CMK (cell line): ENCODE measurements at places on chromosomes 2 and 18.

DNA sequence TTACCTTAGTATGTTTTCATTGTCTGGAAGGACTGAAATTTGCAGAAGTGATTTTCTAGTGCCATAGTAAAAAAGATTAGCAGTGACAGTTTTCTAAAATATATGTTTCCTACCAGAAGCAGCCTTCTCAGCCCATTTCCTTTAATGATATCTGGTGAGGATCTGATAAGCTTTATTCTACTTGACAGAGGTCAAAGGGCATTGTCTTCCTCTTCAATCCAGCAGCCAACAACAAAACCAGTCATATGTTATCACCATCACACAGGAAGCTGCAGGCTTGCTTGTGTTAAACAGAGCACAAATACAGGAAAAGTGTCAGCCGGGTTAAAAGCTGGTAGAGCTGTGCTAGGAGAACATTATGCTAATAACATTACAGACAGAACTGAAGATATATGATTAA, 35.6 kb upstream of the ZSWIM2 start:
- peak; percentile 53 for DNase-seq

DNA sequence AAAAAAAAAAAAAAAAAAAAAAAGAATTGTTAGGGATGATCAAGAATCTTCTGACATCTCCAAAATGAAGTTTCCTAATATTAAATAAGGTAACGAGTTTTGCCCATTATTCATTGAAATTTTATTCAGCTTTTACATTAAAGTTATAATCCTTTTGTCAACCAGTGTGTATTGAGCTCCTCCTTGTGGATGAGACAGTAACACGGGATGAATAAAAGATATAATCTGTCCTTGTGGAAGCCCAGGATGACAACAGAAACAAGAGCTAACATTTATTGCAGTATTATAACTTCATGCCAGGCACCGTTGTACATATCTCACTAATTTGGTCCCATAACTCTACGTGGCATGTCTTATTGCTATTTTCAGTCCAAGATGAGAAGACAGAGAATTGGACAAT, 33.4 kb upstream of the SERPINB7 start:
- no peak for DNase-seq

DNA sequence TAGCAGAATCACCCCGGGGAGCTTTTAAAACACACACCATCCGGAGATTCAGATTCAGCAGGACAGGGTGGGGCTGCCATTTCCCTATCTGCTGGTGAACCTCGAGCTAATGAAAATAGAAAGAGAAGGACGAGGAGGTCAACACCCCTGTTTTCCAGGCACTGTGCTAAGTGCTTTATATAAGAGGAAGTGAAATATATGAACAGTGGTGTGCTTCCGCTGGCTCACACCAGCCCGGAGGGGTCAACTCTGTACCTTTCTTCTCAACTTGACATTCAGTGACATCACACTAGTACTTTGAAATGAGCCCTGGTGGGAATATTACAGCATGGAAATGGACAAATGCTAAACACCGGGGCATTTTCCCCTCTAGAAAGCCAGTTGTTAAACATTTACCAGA, 108.3 kb upstream of the LTBP1 start:
- no peak for DNase-seq

DNA sequence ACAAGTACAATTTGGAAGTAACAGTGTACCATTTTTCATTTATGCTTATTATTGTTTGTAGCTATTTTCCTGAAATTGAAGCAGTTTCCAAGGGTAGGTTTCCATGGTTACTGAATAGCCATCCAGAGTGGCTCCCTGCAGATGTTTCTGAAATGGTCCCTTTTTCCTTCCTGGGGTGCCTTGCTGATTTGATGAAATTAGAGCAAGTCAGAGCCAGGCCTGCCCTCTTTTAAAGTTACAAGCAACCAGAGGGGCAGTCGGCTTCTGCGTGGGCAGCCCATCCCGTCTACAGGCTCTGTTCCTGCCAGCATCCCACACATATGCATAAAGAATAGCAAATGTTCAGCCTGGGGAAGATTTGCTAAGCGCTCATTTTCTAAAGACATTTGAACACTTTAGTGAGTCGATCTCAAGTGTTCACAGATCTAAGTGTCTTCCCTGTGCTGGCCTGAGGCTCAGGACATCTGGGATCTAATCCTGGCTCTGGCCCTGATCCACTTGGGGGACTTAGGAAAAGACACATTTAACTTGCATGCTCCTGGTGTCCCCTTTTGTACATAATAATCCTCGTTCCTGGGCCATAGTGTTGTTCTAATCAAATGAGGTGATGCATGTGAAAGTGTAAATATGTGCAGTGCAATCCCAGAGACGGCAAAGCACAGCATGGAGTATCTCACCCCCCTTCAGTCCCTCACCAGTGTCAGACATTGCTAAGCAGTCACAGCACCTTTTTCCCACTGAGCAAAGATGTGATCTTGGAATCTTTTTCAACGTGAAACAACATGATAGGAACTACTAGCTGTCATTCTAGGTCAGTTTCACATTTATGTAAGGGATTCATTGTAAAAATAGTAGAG, 92.2 kb downstream of the STPG4 start:
- DNase-seq: no peak

GRCh38 chr18:40159141-40160017, 1795.7 kb upstream of the PIK3C3 start:
- DNase-seq: no peak

GRCh38 chr18:13443552-13443951, 225.0 kb downstream of the LDLRAD4 start:
- DNase-seq: no peak

DNA sequence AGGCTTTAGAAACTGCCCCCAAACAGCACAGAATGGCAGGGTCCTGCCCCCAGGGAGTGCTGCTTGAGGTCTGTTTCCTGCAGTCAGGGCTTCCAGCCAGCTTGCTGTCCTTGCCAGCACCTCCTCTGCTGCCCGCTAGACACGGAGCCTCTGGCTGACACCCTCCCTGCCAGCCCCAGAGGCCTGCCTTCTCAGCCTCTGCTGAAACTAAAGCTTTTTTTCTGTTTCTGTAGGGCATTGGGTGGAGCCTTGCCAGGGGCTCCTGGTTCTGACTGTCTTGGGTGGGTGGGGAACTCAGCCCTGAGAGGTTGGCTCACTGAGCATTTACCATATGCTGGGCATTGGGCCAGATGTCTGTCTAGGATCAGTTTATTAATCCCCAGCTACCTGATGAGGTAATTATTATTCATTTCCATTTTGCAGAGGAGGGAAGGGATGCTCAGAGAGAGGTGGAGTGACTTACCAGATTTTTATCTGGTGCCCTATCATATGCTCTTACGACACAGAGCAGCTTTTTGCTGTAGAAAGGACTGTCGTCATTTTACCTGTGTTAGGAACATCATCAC, 35.4 kb downstream of the INPP4A start:
- no peak for DNase-seq

GRCh38 chr2:69211048-69211447, 176.0 kb downstream of the GFPT1 start:
- no peak for DNase-seq

GRCh38 chr2:121184248-121184862, 100.6 kb downstream of the TFCP2L1 start:
- no peak for DNase-seq

DNA sequence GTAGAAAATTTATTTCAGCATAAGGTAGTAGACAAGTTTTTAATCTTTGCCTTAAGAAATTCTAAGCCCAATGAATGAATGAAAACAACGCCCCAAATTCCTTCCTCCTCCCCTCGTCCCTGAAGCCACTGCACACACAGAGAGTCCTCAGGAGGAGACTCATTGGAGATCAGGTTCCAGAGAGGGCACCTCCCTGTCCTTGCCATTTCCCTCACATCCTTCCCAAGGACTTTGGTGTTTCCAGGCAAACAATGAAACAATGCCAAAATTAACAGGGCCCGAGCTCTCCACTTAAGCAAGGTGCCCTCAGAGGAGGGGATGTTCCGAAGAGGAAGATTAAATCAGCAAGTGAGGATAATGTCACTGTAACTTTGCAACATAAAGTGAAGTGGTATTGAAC, 240.7 kb downstream of the DCDC2C start:
- DNase-seq: no peak

DNA sequence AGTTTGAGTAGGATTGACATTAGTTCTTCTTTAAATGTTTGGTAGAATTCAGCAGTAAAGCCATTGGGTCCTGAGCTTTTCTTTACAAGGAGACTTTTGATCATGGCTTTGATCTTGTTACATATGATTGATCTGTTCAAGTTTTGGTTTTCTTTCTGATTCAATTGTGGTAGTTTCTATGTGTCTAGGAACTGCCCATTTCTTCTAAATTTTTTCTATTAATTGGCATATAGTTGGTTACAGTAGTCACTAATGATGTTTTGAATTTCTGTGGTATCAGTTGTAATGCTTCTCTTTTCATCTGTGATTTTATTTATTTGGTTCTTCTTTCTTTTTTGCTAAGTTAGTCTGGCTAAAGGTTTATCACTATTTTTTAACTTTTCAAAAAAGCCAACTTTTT, 73.3 kb upstream of the DLGAP1 start:
- no peak for DNase-seq

- no peak for DNase-seq
Observed at GRCh38 chr18:76252139-76252538, 242.9 kb downstream of the ZNF516 start.

GRCh38 chr18:78868330-78869316, 111.0 kb upstream of the SALL3 start:
- no peak for DNase-seq

GRCh38 chr2:174856447-174856846, 92.2 kb upstream of the CHRNA1 start:
- DNase-seq: no peak

DNA sequence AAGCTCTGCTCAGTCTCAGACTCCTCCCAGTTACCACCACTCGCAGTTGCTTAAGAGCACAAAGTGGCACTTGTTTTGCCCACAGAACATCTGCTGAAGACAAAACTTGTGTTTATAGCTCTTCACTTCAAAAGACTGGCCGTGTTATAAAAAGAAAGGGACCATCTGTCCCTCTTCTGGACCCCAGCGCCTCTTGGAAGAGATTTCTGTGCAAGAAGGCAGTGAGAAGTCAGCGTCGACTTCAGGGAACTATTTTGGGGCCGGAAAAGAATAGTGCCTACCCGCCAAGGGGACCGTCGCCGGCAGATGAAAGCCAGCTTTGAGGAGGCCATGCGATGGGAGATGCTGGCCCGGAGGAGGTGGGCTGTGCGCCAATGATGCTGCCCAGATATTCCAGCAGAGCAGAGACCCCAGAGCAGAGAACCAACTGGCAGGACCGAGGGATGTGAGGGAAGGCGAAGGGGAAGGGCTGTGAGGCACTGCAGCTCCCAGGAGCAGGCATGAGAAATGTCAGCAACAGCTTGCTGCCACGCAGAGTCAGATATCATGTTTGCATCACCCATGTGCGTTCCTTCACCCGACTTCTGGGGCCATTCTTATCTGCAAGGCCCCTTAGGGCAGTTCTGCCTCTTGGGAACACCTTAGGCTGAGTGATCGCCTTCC, 270.9 kb downstream of the ATAD2B start:
- no peak for DNase-seq

DNA sequence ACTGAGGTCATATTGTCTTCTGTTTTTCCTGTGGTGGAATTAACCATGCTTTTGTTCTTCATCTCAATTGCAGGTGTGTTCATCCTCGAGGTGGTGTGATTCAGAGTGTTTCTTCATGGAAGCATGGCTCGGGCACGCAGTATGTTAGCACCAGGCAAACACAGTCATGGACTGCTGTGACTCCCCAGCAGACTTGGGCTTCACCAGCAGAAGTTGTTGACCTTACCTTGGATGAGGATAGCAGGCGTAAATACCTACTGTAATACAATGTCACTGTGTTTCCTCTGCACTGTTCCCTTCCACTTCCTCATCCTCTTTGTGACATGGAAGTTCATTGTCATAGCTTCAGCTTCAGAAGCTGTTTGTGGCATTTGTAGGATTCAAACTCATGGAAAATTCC, 158.7 kb downstream of the HAUS1 start:
- no peak for DNase-seq

- DNase-seq: no peak
Observed at GRCh38 chr2:62713837-62714236, 8.3 kb downstream of the EHBP1 start.

- no peak for DNase-seq
Observed at GRCh38 chr18:52670896-52671295, 330.9 kb downstream of the DCC start.

DNA sequence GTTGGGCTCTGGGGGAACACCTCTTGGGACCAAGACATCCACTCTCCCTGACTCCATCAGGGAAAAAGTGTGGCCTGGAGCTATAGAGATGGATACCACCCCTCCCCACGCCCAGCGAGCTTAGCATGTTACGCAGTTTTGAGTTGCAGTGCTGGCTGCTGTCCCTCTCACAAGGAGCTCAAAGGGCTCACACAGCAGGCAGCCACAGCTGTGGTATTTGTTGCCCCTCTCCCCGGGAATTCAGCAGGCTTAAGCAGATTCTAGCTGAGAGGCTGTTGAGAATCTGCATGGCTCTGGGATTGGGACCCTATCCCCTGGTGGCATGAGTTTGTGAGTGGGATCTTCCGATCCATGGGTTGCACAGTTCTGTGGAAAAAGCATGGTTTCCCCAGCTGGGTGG, 673.1 kb upstream of the FSHR start:
- no peak for DNase-seq

GRCh38 chr2:235553696-235554100, 59.9 kb downstream of the AGAP1 start:
- DNase-seq: no peak

GRCh38 chr2:214328941-214329340, 81.9 kb upstream of the VWC2L start:
- no peak for DNase-seq

GRCh38 chr2:218219934-218220333, 2.9 kb downstream of the ARPC2 start:
- no peak for DNase-seq

DNA sequence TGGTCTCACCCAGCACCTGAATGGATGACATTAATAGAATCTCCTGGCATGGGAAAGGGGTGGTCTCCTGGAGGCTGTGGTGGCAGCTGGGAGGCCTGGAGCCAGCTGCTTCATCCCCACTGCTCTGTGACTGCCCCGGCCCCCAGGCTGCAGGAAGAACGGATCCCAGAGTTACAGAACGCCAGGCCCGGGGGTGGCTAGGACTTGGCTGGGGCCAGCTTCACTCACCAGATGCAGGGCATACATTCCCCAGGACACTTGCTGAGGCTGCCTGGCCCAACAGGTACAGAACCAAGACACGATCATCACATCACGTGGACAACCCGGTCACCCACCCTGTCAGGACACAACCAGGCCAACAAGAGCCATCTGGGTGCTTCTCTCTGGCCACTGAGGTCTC, 178.6 kb upstream of the SALL3 start:
- DNase-seq: no peak

- DNase-seq: no peak
Observed at GRCh38 chr2:237475704-237476141, 11.3 kb upstream of the MLPH start.

GRCh38 chr2:12300927-12301326, 415.8 kb upstream of the TRIB2 start:
- DNase-seq: no peak

- DNase-seq: peak; percentile 80
Observed at GRCh38 chr2:159152128-159152778, 134.2 kb downstream of the WDSUB1 start.

DNA sequence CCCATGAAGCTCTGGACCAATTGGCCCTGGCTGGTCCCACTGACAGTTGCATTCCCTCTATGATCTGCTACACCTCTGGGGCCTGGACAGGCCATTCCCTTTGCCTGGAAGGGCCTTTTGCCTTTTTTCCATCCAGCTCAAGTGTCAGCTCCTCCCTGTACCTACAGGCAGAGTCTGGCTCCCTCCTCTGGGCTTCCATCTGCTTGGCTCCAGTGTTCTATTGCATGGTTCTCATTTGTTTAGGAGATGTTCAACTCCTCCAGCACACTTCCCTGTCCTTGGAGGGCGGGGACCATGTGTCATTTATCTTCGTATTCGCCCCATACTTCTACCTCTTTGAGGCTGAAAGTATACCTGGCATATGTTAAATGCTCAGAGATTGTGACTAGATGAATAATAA, 61.1 kb downstream of the PRKCE start:
- DNase-seq: no peak
